Jurkat, Clone E6-1 (cell line): ENCODE measurements at places on chromosomes 2 and 18.
A peak's percentile ranks its signal among the peaks of the same experiment; 100 is the strongest.

GRCh38 chr2:112671801-112672200 lies 26.1 kb downstream of the SLC20A1 start:
- DNase-seq: no peak

DNA sequence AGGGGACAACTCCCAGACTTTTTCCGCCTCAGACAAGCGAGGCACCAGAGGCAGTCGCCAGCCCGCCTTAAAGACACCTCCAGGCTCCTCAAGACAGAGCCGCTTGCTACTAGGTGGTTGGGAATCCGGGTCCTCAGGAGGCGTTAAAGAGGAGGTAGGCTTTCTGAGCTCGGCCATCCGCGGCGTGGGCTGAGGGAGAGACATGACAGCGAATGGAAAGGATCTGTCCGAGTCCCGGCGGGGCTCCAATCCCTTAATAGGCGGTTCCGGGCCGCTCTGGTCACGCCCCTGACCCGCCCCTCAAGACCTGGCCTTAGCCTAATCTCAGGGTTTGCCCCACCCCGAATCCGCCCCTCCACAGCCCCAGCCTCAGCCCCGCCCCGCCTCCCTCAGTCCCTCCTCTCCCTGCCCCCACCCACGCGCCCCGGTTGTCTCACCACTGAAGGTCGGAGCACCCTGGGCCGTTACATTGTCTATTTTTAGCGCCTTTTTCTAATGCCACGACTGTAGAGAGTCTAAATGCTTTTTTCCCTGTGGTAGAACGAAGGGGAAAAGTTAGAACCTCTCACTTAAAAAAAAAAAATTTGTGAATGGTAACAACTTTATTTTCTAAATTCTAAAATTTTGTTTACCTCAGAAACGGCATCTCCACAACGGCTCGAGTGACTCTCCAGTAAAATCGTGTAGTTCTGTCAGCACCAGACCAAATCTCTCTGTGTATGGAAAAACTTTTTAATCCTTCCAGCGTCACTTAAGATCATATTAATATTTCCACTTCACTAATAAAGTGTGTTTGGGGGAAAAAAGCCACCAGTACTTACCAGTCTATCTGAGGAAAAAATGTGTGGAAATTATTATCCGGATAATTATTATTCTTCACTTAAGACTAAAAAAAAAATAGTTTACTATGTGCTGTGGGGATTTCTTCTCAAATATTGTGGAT lies at the start of gene RAD51AP2:
Gene RAD51AP2 (minus strand): TSS at position 229 of the 943 bp plus-strand sequence. CDS start 25 bp downstream, at position 204.
- DNase-seq: no peak

GRCh38 chr2:165843351-165843750 lies 49.3 kb upstream of the GALNT3 start:
- DNase-seq: no peak

DNA sequence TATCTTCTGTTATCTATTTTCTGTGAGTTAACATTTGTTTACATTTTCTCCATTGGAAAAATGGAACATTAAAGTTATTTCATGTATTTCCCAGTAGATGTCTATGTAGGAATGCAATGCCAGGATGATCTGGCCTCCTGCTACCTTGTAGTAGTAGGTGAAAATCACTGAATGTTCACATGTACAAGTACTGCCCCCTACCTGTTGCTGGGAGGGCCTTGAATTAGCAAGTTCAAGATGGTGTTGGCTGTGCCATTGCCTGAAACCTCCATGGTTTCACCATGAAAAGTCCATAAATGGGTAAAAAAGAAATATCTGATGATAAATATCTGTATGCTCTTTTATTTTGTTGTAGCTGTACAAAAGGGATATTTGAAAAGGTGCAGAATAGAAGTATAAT lies 30.7 kb downstream of the XRCC5 start:
- DNase-seq: no peak

GRCh38 chr2:240418311-240418710 lies 17.2 kb upstream of the GPC1 start:
- no peak for DNase-seq

- no peak for DNase-seq
Measured at GRCh38 chr2:109207176-109207575, 78.2 kb downstream of the SH3RF3 start.

GRCh38 chr18:58668897-58669296 lies 2.4 kb upstream of the MALT1 start:
- no peak for DNase-seq

- DNase-seq: peak; percentile 41
Measured at GRCh38 chr2:55431982-55432627, 12.4 kb upstream of the CCDC88A start.

DNA sequence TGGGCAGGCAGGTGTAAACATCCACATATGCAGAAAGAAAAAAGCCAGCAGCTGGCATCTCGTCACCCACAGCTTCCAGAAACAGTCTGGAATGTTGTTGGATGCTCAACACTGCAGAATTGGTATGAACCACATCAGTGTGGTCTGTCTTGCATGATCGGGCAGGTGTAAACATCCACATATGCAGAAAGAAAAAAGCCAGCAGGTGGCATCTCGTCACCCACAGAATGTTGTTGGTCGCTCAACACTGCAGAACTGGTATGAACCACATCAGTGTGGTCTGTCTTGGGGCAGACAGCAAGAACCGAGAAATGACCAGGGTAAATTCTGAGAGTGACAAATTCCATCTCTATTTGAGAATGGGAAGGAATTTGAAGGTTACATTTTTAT lies 39.6 kb downstream of the DOCK10 start:
- DNase-seq: peak; percentile 46

- no peak for DNase-seq
Measured at GRCh38 chr18:10441472-10441871, 13.0 kb upstream of the APCDD1 start.

GRCh38 chr2:45614871-45615415 lies 3.9 kb upstream of the SRBD1 start:
- no peak for DNase-seq

DNA sequence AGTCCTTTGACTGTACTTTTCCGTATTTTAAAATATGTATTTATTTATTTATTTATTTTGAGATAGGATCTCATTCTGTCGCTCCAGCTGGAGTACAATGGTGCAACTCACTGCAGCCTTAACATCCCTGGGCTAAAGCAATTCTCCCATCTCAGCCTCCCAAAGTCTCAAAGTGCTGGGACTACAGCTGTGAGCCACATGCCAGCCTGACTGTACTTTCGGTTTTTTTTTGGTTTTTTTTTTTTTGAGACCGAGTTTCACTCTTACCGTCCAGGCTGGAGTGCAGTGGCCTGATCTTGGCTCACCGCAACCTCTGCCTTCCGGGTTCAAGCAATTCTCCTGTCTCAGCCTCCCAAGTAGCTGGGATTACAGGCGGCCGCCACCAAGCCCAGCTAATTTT lies 28.9 kb upstream of the CCNYL1 start:
- no peak for DNase-seq

GRCh38 chr2:152099367-152100050 lies 665 bp upstream of the CACNB4 start:
- no peak for DNase-seq

DNA sequence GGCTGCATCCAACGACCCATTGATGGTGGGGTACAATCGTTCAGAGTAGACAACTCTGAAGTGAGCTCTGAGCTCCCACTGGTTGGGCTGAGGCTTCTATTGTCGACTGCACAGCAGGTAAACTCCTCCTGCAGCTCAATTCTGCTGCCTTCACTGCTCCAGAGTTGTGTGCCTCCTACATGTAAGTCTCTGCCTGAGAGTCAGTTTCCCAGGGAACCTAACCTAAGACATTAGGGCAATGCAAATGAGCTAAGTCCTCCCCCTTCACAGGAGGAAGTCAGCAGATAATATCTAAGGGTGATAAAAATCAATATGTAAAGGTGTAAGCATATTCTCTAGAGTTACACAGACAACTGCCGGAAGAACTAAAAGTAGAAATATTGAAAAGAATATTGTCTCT lies 22.5 kb upstream of the ACYP2 start:
- DNase-seq: peak; percentile 70

- DNase-seq: no peak
Measured at GRCh38 chr2:185665251-185665814, 73.3 kb upstream of the FSIP2 start.

- DNase-seq: no peak
Measured at GRCh38 chr2:161990741-161991140, 83.3 kb downstream of the DPP4 start.

DNA sequence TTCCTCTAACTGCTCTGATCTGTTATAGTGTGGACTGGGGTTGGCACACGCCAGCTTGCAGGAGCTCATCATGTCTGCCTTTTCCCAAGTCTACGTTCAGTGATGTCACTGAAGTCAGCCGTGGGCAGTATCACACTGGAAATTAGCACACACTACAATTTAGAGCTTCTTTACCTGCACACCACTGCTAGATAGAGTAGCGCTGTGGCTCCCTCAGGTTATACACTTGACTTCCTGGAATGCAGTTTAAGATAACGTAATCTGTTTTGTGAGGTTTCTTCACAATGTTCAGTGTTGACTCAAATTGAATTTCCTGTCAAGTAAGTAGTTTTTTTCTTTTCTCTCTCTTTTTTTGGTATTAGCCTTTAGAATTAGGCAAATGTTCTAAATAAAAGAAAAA lies 487.2 kb downstream of the DCDC2C start:
- peak; percentile 3 for DNase-seq

DNA sequence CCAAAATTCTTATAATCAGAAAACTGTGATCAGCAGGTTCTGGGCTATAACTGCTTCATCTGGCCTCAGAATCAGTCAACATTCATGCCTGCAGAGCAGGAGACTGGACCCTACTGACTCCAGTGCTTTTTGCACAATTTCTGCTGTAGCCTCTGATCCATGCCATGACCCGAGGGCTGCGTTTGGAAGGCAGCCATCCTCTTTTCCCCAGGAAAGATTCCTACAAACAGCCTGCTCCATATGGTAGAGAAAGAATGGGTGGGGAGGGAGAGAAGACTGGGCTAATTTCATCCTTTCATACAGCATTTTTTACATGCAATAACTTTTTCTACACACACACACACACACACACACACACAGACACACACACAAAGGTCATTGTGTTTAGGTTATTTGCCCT lies 133.0 kb upstream of the MMADHC start:
- DNase-seq: no peak

DNA sequence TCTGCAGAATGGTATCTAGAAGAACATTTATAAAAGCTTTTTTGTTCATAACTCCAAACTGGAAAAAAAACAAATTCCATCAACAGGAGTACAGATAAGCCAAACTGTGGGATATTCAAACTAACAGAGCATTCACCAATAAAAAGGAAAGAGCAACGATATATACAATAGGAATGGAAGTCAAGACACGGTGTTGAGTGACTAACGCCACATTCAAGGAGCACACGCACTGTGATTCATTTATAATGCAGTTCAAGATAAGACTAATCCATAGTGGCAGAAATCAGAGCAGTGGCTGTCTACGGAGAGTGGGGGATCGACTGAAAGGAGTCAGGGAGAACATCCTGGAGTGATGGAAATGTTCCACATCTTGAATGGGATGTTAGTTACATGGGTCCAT lies 70.7 kb downstream of the CABYR start:
- no peak for DNase-seq

GRCh38 chr2:50751311-50752031 lies 280.5 kb downstream of the NRXN1 start:
- no peak for DNase-seq
